Upper lobe of right lung (tissue), 1 donor: ENCODE measurements at places on chromosomes 2 and 18. TPM values are rescaled to one million over a fixed set of nuclear protein-coding genes. Genes with fewer than 3 reads are reported as not detected.

Gene TMEM37
- 23.8 TPM for total RNA-seq

Gene ATOH8
- total RNA-seq: 93.6 TPM

Gene DLX1
- total RNA-seq: not detected

Gene PLB1
- 4.2 TPM for total RNA-seq

Gene CCL20
- 4.9 TPM for total RNA-seq

Gene IL1F10
- not detected for total RNA-seq

Gene NR4A2
- 3.5 TPM for total RNA-seq

Gene SKA1
- 0.52 TPM for total RNA-seq

Gene KIAA2012
- total RNA-seq: not detected

DNA sequence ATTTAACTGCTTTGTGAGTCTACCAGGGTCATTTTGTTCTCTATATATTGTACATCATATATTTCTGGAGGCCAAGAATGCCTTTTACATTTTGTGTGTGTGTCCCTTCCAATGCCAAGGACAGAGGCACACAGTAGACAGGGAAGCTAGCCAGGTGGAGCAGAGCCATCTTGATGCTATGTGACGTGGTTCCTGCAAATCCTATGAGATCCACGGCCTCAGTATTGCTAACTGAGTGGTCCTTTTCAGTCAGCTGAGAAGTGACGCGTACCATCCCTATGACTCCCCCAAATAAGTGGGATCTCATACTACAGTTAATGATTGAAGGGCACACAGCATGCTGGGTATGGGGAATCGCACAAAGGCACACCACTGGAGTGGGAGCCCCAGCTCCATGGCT is 27.3 kb downstream of the CCDC141 start:
- H3K27ac ChIP-seq: no peak overlapping the region
- no peak for DNase-seq
- H3K4me3 ChIP-seq: no peak overlapping the region
- H3K4me1 ChIP-seq: no peaks in the 10 kb centered on the region
- no peaks in the 10 kb centered on the region for H3K36me3 ChIP-seq

DNA sequence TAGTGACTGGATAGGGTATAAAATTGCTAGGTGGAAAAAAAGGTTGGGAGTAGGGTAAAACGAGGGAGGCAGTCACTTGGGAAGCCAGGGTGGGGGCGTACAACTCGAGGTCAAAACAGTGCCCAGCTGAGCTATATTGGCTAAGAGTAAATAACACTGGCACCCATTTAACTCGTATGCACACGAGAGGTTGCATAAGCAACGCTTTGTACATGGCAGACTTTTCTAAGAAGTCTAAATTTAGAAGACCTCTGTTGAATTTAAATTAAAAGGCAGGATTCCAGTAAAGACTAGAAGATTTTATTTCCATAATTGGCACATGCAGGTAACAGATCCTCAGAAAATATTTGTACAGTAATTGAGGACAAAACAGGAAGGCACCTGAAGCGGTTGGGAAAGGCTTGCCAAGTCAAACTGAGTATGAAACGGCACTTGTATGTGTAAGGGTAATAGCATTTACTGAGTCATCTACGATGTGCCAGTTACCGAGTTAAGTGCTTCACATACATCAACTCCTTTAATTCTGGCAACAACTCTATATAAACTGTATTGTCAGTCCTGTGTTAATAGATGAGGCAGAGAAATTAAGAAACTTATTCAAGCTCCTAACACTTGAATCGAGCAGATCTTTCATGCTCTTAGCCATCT is 1.4 kb upstream of the MALT1 start:
- H3K27ac ChIP-seq: no peak overlapping the region
- DNase-seq: no peak
- H3K4me1 ChIP-seq: peaks cover 18% of the 10 kb centered on the region
- H3K4me3 ChIP-seq: no peak overlapping the region
- no peaks in the 10 kb centered on the region for H3K36me3 ChIP-seq

DNA sequence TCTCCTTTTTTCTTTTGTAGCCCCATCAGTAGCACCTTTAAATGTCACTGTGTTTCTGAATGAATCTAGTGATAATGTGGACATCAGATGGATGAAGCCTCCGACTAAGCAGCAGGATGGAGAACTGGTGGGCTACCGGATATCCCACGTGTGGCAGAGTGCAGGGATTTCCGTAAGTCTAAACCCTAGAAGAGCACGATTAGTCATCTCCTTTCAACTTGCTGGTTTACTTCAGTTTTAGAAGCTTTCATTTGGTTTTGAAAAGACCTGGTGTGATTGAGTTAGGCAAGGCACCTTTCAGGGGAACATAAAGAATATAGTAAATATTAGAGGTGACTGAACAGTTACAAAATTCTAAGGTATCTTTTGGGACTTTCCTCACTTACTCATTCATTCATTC is 72.2 kb upstream of the TMEM87B start:
- no peaks in the 10 kb centered on the region for H3K27me3 ChIP-seq
- H3K36me3 ChIP-seq: peaks cover 40% of the 10 kb centered on the region
- no peaks in the 10 kb centered on the region for H3K4me1 ChIP-seq
- DNase-seq: no peak
- no peak overlapping the region for H3K27ac ChIP-seq
- H3K4me3 ChIP-seq: no peak overlapping the region

GRCh38 chr2:98654699-98655495 is 46.5 kb downstream of the UNC50 start:
- no peak for DNase-seq
- no peak overlapping the region for H3K27ac ChIP-seq
- H3K27me3 ChIP-seq: no peaks in the 10 kb centered on the region
- no peaks in the 10 kb centered on the region for H3K4me1 ChIP-seq

GRCh38 chr2:46334389-46335271 is 37.4 kb downstream of the EPAS1 start:
- no peaks in the 10 kb centered on the region for H3K27me3 ChIP-seq
- H3K27ac ChIP-seq: peak overlapping the region; percentile 79

- no peaks in the 10 kb centered on the region for H3K27me3 ChIP-seq
- DNase-seq: no peak
- no peaks in the 10 kb centered on the region for H3K36me3 ChIP-seq
- no peak overlapping the region for H3K27ac ChIP-seq
- no peaks in the 10 kb centered on the region for H3K4me1 ChIP-seq
Measured at GRCh38 chr2:65558743-65559142, 126.3 kb upstream of the SPRED2 start.

GRCh38 chr2:41061356-41061755 is 609.5 kb upstream of the SLC8A1 start:
- H3K4me3 ChIP-seq: no peak overlapping the region
- DNase-seq: no peak
- no peak overlapping the region for H3K27ac ChIP-seq
- no peaks in the 10 kb centered on the region for H3K36me3 ChIP-seq
- H3K27me3 ChIP-seq: no peaks in the 10 kb centered on the region

- H3K36me3 ChIP-seq: no peaks in the 10 kb centered on the region
- peaks cover 18% of the 10 kb centered on the region for H3K27me3 ChIP-seq
- H3K27ac ChIP-seq: no peak overlapping the region
- no peak for DNase-seq
- no peaks in the 10 kb centered on the region for H3K4me1 ChIP-seq
Measured at GRCh38 chr18:62603211-62603610, 80.4 kb downstream of the ZCCHC2 start.

- no peaks in the 10 kb centered on the region for H3K27me3 ChIP-seq
- H3K4me3 ChIP-seq: no peak overlapping the region
- peaks cover 41% of the 10 kb centered on the region for H3K4me1 ChIP-seq
- no peak for DNase-seq
- no peak overlapping the region for H3K27ac ChIP-seq
Measured at GRCh38 chr2:112629823-112630222, 15.9 kb upstream of the SLC20A1 start.

DNA sequence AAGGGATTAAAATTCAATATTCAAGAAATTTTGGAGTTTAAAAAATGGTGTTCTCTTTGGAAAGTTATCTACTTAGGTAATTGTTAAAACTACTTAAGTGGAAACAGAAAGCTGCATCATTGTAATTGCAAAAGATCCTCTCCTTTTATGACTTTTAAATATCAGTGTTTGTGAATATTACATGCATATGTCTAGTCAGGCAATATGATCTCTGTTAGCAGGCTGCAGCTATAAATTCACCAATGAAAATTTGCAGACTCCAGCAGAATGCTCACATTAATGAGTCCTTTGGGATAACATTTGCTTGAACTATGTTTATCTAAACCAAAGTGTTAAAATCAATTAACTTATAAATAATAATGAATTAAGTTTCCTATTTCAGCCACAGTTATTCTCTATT is 59.2 kb upstream of the CSRNP3 start:
- no peaks in the 10 kb centered on the region for H3K27me3 ChIP-seq
- DNase-seq: no peak
- no peak overlapping the region for H3K27ac ChIP-seq
- no peak overlapping the region for H3K4me3 ChIP-seq

GRCh38 chr18:30860741-30861140 is 181.8 kb downstream of the DSC3 start:
- no peaks in the 10 kb centered on the region for H3K27me3 ChIP-seq
- DNase-seq: no peak
- no peak overlapping the region for H3K4me3 ChIP-seq
- H3K27ac ChIP-seq: no peak overlapping the region
- H3K4me1 ChIP-seq: no peaks in the 10 kb centered on the region

- H3K27me3 ChIP-seq: no peaks in the 10 kb centered on the region
- no peaks in the 10 kb centered on the region for H3K4me1 ChIP-seq
- DNase-seq: no peak
- no peak overlapping the region for H3K27ac ChIP-seq
Measured at GRCh38 chr18:47287911-47288585, 36.6 kb upstream of the SKOR2 start.

DNA sequence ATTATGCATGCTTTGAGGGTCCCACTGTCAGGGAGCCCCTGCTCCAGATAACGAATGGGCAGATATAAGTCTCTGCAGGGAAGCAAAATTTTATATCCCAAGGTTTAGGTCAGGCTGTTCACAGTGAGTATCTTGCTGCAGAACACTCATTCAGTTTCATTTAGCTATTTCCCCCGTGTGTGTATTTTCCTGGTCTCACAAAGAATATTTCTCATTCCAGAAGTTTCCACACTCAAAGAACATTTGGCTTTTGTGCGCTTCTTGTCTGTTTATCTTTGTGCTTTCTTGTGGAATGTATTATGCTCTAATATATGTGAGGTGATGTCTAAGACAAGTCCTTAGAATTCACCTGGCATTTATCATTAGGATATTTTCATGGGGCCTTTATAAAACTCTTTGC is 140.4 kb upstream of the MMADHC start:
- no peaks in the 10 kb centered on the region for H3K27me3 ChIP-seq
- H3K4me1 ChIP-seq: no peaks in the 10 kb centered on the region
- DNase-seq: no peak
- H3K4me3 ChIP-seq: no peak overlapping the region

- H3K27me3 ChIP-seq: no peaks in the 10 kb centered on the region
- H3K36me3 ChIP-seq: no peaks in the 10 kb centered on the region
- H3K4me1 ChIP-seq: no peaks in the 10 kb centered on the region
- DNase-seq: no peak
- H3K4me3 ChIP-seq: no peak overlapping the region
Measured at GRCh38 chr18:75035928-75036327, 173.0 kb downstream of the PTGR3 start.

- no peak overlapping the region for H3K4me3 ChIP-seq
- peaks cover 26% of the 10 kb centered on the region for H3K4me1 ChIP-seq
- DNase-seq: peak; percentile 87
- H3K27ac ChIP-seq: peak overlapping the region; percentile 78
- H3K27me3 ChIP-seq: no peaks in the 10 kb centered on the region
Measured at GRCh38 chr2:111659361-111660333, 224.3 kb downstream of the ANAPC1 start.

DNA sequence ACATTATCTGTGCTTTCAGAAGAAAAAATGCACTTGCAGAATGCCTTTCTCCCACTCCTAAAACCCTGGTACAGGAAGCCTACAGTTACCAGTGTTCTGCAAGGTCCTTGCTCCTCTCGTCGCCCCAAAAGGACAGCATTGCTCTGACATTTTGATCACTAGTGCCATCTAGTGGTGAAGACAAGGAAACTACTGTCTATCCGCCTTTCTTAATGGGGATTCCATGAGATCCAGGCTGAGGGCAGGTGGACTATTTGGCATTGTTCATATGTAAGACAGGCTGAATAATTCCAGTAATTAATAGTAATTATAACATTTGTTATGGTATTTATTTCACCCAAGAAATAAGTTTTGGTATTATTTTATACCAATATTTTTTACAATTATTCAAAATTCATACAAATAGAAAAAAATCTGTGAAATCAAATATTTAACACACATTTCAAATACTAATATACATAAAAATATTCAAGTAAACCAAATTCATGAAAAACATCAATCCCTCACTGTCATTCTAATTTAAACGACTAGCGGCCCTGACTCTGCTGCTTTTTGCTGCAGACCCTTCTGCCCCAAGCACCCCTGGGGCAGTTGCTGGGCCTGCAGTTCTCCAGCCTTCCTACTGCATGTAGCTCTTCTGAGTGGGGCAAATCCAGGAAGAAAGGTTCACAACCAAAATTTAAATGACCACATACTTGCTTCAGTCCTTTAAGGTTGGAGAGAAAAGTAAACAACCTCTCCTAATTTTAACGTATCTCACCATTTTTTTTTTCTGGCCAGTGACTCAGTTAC is 19.0 kb downstream of the TPGS2 start:
- H3K4me3 ChIP-seq: no peak overlapping the region
- H3K27me3 ChIP-seq: no peaks in the 10 kb centered on the region

GRCh38 chr2:200781616-200782015 is 30.1 kb upstream of the BZW1 start:
- no peak for DNase-seq
- H3K27ac ChIP-seq: no peak overlapping the region
- no peaks in the 10 kb centered on the region for H3K4me1 ChIP-seq
- no peaks in the 10 kb centered on the region for H3K27me3 ChIP-seq
- H3K36me3 ChIP-seq: no peaks in the 10 kb centered on the region

DNA sequence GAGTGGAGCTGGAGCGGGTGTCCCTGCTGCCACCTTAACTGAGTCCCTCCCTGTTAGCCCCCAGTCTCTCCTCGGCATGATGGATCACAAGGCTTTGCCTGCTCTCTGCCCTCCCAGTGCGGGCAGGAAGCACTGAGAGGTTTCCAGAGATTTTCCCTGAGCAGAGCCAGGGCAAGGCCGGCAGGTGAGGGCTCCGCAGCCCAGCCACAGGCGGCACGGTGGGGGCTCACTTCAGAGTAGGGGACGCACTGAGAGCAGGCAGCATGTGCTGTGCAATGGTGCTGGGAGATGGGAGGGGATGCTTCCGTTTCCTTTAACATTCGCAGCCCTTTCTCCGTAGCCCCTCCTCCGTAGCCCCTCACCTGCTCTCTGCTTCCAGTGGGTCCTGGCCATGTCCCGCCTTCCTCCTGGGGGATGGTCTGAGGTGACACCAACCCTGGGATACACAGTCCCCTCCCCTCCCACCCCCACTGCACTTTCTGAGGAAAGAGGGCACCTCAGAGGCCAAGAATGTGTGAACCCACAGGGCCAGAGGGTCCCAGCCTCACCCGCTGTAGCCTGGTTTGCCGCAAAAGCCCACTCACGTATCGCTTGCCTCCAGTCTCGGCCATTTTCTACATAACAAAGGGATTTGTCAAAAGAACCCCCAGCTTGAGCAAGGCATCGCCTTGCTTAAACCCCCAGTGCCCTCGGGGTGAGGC is 10.7 kb downstream of the KCNF1 start:
- peak; percentile 52 for DNase-seq
- no peak overlapping the region for H3K27ac ChIP-seq
- no peaks in the 10 kb centered on the region for H3K36me3 ChIP-seq
- no peaks in the 10 kb centered on the region for H3K4me1 ChIP-seq

- no peaks in the 10 kb centered on the region for H3K36me3 ChIP-seq
- H3K4me1 ChIP-seq: no peaks in the 10 kb centered on the region
- DNase-seq: peak; percentile 53
Measured at GRCh38 chr2:239040152-239040761, 192.4 kb downstream of the TWIST2 start.
